Kidney epithelial cell (primary cell): ENCODE measurements at places on chromosomes 7 and 10. TPM values are rescaled to one million over a fixed set of nuclear protein-coding genes. Genes with fewer than 3 reads are reported as not detected.

GRCh38 chr10:75586814-75587213 is 155.4 kb downstream of the LRMDA start:
- no peak for DNase-seq

- DNase-seq: no peak
Observed at GRCh38 chr7:159104188-159104920, 40.3 kb downstream of the VIPR2 start.

DNA sequence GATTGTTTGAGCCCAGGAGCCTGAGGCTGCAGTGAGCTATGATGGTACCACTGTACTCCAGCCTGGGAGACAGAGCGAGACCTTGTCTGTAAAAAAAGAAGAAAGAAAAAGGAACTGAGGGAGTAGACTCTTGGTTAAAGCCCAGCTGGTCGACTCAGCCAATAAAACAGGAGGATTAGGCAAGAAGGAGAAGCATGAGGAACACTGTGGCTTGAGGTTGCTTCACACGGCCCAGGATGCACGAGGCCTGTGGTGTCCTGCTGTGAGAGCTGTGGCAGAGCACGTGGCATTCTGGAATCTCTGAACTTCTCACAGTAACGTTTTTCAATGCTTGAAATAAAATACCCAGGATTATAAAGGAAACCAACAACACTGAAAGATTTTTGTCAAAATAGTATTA is 93.3 kb downstream of the CUL2 start:
- DNase-seq: no peak

GRCh38 chr7:155574556-155575290 is 28.4 kb upstream of the CNPY1 start:
- DNase-seq: no peak

DNA sequence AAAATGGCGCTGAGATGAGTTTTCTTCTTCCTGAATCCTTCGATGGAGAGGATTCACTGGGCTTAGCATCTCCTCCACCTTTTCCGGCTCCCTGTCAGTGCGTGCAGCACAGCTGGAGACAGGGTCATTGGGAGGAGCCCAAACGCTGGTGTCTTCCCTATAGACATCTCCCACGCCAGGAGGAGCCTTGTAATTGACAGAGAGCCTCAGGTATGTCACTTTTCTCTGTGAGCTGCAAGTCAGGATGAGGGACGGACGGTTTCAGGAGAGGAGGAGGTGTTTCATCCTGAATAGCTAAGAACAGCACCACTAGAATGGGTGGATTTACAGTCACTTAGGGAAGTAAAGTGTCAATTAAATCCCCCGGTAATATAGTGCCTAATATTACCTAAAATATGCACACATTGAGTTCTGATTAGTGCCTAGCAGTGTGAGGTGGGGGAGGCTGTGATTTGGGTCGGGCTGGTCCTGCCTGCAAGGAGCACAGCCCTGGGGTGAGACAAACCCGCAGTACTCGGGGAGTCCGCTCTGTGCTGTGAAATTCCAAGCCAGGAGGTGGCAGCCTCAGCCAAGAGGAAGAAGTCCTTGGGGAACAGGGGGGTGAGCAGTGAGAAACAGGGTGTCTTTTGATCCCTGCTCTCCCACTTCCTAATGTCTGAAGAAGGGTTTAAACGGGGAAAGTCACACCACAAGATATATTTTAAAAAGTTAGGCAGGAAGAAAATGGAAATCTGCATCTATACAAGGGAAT is 28.2 kb downstream of the IL15RA start:
- DNase-seq: no peak

Gene OR6B1
- total RNA-seq: not detected in 2 replicates
